Fibroblast of the aortic adventitia (primary cell): ENCODE measurements at places on chromosomes 6 and 20. TPM values are rescaled to one million over a fixed set of nuclear protein-coding genes. Genes with fewer than 3 reads are reported as not detected.

Gene MYLIP
- total RNA-seq, result 12.2 and 36.1 TPM in 2 replicates

Gene RAET1L
- not detected in 2 replicates for total RNA-seq

Gene NELFE
- total RNA-seq, result 36.6 and 109 TPM in 2 replicates

Gene PKHD1
- total RNA-seq, result not detected in 2 replicates

Gene CTCFL
- not detected in 2 replicates for total RNA-seq

Gene C6orf136
- 1.1 and 5.2 TPM in 2 replicates for total RNA-seq

Gene TMEM170B
- total RNA-seq, result 1.4 and 2.5 TPM in 2 replicates

Gene TMEM14B
- 98.1 and 99.3 TPM in 2 replicates for total RNA-seq

Gene GUCA1A
- not detected in 2 replicates for total RNA-seq

Gene PGBD1
- 7.7 and 8.1 TPM in 2 replicates for total RNA-seq

Gene MYLK2
- 0.18 TPM in 1 of 2 replicates, not detected in the other for total RNA-seq

Gene TREML1
- not detected in 2 replicates for total RNA-seq

Gene WASF1
- total RNA-seq, result 11.7 and 20.1 TPM in 2 replicates

Gene RAD21L1
- total RNA-seq, result not detected in 2 replicates

Gene KHDRBS2
- total RNA-seq, result not detected in 2 replicates

Gene ACOT13
- total RNA-seq, result 10.8 and 12.2 TPM in 2 replicates
